ENCODE measurements at places on chromosomes 6 and 20.

DNA sequence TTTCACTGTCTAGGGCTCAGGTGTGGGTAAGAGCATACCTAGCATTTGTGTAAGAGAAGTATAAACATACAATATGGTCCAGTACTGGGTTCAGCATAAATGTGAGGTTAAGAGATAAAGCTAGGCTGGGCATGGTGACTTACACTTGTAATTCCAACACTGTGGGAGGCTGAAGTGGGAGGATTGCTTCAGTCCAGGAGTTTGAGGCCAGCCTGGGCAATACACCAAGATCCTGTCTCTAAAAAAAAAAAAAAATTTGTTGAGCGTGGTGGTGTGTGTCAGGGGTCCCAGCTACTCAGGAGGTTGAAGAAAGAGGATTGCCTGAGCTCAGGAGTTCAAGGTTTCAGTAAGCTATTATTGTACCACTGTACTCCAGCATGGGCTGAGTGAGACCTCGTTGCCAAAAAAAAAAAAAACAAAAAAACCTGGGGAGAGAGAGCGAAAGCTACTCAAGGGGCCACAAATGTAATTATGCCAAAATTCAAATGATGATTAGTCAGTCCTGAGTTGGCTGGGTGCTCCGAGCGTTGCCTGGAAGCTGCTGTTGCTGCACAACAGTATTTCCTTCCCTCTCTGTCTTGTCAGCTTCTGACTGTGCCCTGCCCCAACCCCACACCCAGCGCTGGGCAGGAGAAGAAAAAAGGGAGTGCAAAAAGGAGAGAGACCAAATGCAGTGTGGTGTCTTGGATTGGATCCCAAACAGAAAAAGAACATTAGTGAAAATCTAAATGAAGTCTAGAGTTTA, 24.0 kb downstream of the CMTR1 start:
- no peak for DNase-seq

DNA sequence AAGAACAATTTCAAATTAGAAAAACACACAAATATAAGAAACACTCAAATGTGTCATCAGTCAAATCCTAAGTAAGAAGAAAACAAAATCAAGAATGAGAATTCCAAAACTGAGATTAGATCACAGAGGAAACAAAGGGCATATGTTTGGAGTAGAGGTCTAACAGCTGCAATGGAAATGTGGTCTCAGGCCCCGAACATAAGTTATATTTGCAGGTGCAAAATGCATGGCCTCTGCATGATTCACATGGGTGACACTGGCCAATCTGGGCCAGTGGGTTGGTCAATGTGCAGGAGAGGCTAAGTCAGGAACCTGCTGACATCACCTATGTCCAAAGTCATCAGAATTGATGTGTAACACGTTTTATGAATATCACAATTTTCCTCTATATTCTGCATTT, 108.5 kb upstream of the MAP7 start:
- DNase-seq: no peak

- DNase-seq: no peak
Observed at GRCh38 chr6:46949632-46950280, 28.0 kb upstream of the ADGRF5 start.

- no peak for DNase-seq
Observed at GRCh38 chr20:32160341-32160740, 47.2 kb downstream of the PLAGL2 start.

DNA sequence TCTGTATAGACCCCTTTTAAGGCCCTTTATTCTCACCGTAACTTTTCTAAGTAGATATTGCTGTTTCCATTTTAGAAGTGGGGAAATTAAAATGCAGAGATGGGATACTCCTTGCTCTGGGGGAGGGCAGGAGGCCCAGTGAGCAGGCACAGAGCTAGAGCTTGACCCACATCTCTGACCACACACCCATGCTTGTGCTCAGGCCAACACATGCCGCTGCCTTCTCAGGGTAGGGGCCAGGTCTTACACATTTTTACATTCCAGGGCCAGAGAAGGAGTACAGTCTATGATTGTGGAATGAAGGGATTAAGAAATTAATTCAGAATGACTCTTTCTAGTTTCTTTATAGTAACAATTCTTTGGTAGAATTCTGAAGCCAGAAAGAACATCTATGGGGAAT, 104.8 kb downstream of the SOBP start:
- no peak for DNase-seq

GRCh38 chr6:63634630-63635029, 972 bp upstream of the PHF3 start:
- no peak for DNase-seq

- no peak for DNase-seq
Observed at GRCh38 chr6:165146456-165146855, 162.9 kb downstream of the C6orf118 start.

GRCh38 chr20:40168981-40169620, 519.9 kb downstream of the MAFB start:
- DNase-seq: no peak

DNA sequence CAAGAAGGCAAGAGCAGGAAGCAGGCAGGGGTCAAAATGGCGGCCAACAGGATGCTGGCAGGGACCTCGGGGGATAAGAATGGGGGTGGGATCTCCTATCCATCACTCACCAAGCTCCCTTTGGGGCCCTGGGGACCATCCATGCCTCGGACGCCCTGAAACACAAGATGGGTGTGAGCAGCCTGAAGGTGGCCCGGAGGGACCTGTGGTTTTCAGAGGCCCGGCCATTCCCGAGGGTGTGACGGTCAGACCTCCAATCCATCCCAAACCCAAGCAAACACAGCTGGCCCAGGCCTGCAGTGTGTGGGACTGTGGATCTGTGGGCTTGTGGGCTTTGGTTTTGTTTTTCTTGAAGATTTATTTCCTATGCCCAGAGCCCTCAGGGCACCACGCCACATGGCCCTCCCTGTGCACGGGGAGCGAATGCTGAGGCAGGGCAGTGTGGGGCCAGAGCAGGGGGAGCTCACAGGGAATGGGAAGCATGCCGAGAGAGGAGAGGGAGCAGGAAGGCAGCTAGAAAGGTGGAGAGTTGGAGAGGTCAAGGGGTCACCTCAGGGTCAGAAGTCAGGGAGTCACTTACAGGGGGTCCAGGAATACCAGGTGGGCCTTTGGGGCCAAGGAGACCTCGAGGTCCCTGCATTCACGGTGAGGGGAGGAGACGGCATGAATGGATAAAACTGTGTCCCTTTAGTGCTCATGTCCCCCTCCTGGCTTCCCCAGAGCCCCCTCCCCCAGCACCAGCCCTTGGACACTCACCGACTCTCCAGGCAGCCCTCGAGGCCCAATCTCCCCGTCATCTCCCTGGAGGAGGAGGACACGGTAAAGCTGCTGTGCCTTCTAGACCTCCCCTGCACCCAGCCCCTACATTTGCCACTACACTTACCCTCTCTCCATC, 14.5 kb downstream of the COL11A2 start:
- no peak for DNase-seq

DNA sequence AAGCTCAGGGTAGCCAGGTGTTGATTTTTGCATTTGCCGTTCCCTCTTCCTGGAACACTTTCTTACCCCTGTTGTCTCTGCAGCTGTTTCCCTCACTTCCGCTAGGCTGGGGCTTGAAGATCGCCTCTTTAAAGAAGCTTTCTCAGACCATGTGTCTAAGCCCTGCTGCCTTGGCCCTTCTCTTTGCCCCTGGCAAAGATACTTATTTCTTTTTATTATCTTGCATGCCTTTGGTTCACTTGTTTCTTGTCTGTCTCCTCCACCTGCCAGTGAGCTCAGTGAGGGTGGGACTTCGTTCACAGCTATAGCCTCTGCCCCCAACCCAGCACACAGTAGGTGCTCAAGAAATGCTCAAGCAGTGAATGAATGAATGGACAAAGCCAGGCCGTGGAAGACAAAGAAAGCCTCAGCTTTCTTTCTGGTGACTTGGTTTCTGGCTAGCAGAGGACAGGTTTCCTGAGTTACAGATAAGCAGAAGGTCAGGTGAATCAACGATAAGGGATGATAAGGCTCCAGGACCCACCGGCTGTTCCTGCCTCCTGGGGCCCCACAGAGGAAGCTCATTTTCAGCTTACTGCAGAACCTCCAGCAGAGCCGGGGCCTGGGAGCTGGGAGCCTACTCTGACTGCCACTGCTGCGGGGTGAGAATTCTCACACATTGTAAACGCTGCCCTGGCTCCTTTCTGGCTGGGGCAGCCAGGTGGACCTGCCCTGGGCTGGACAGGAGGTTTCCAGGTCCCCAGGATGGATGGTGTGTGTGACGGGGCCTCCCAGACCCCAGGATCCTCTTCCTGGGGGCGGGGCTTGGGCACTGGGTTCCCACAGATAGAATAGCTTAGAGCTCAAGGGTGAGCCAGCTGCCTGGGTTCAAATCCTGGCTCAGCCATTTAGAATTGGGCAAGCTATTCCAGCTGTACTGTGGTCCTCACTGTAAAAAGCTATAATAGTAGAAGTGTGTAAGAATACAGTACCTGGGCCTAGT, 29.8 kb downstream of the SNAI1 start:
- no peak for DNase-seq

- no peak for DNase-seq
Observed at GRCh38 chr6:10230531-10230930, 184.3 kb downstream of the TFAP2A start.

DNA sequence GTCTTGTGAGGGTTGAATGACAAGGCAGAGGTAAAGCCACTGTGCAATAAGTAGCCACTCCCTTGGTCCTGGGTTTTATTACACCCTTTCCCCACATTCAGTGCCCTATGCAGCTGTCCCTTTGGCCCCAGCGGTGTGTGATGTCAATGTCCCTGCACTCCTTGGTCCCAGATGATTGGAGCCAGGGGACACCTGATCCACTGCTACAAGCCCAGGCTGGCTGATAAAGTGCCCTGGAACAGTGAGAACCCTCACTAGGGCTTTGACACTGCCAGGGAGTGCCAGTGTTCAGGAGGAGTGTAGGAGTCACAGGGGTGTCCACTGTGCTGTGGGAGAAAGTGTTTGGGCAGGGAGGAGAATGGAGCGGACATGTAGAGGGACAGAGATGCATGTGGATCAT, 30.4 kb downstream of the GABRR1 start:
- DNase-seq: no peak

DNA sequence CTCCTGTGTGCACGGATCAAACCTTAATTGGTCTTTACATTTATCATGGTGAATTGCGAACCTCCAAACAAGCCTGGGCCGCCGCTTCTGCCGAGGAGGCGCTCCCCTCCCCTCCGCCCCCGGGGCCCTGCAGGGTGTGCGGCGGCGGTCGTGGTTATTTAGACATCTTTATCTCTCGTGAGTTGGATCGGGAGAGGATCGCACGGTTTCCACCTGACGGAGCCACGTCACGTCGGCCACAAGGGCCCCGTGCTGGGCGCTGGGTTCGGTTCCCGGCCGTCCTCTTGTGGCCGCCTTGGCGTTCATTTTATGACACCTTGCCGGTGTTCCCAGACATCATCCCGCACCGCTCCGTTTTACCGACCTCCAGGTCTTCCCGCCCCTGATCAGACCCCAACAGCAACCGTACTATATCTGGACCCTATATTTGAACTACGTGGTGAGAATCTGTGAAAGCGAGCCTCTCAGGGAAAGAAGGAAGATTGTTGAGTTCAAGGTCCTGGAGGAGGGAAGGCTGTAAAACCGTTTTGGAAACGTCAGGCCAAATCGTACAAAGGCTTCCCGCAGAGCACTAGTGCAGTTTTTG, 1.3 kb upstream of the CNR1 start:
- no peak for DNase-seq

DNA sequence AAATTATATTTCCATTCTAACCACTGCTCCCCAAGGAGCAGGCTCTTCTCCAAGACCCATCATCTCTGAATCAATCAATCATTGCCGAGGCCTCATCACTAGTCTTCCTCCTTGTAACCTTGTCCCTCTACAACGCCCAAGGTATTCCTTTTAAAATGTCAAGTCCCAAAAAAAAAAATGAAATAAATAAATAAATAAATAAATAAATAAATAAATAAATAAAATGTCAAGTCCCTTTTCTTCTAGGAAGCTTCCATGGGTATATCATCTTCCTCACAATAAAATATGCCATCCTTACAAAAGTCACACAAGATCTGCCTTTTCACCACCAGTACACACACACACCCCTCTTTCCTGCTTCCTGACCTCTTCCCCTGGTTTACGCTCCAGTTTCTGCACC, 57.6 kb downstream of the JAG1 start:
- no peak for DNase-seq

GRCh38 chr20:824916-825315, 8.6 kb upstream of the FAM110A start:
- no peak for DNase-seq

DNA sequence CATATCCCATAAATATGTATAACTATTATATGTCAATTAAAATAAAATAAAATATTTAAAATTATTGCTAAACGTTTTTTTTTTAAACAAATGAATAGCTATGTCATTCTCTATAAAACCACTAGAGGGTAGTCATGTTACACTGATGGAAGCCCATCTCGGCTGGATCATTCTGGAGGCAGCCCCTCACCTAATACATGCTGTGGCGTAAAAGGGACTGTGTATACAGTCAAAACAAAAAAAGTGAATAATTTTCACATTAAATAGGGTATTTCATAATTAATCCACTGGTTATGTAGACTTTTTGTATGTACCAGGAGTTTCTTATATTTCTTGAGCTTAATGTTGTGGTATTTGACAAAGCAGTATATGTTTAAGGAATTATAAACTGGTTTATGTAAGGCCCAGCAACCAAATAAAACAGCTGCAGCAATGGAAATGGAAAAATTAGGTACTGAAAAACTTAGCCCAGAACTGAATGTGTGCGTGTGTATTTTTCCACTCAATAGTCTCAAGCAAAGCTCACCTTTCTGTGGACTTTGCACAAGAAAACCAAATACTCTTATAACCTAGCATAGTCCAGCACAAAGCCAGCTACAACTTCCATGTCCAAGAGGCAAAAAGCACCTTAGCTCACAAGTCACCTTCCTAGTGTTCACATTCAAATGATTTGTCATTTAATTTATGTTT, 81.7 kb downstream of the COL9A1 start:
- no peak for DNase-seq

- DNase-seq: no peak
Observed at GRCh38 chr20:37446286-37447032, 74.6 kb upstream of the NNAT start.

DNA sequence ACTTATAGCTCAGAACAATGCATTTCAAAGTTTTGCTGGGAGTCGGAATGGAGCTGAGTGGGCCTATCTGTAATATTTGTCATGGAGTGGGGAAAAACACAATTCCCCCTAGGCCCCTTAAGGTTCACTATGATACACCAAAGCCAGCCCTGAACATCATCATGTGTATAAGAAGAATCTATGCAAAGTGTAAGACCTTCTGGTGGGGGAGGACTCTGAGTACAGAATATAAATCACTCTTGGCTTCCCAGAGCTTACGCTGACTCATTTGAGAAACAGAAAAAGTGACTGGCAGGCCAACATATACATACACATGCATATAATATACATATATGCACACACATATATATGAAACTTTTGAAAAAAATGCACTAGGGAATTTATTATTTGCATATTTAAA, 54.1 kb upstream of the UBR2 start:
- DNase-seq: no peak

GRCh38 chr6:110183292-110183885, 3.2 kb downstream of the CDC40 start:
- no peak for DNase-seq

GRCh38 chr6:137737836-137738596, 129.0 kb upstream of the TNFAIP3 start:
- DNase-seq: no peak
